ENCODE measurements at places on chromosomes 6 and 20.

DNA sequence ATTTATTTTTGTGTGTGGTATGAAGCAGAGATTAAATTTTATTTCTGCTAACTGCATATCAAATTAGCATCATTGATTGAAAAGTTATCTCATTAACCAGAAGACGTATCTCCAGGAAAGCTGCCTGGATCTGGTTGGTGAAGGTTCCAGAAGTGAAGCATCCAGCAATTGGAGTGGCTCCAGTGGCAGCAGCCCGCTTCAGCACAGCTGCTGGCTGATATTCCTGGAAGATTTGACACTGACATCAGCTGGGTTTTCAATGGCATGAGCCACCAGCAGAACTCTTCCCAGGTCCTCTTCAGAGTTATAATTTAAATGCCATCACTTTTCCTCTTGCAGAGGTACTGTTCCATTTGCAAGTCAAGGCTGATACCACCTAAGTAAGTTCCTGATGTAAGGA, 363.5 kb downstream of the BCKDHB start:
- DNase-seq = no peak

DNA sequence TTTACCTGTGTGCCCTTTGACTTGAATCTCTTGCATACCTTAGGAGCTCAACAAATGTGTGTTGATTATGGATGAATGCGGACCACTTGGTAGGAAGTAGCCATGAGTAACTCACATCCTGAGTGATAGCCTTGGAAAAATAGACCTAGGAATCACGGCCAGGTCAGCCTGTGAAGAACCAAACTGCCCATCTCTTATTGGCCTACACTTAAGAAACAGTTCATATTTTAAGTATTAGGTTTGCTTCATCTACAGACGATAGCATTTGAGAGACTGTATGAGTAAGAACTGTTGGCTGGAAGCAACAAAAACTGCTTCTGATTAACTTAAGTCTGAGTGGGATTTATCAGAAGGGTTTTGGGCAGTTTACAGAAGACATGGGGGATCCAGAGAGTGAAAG, 320.1 kb upstream of the PRND start:
- no peak for DNase-seq

- no peak for DNase-seq
Measured at GRCh38 chr6:105509506-105510331, 106.8 kb upstream of the PREP start.

- no peak for DNase-seq
Measured at GRCh38 chr6:72111611-72112010, 225.3 kb downstream of the RIMS1 start.

- no peak for DNase-seq
Measured at GRCh38 chr20:50575865-50576720, 65.9 kb downstream of the PTPN1 start.

DNA sequence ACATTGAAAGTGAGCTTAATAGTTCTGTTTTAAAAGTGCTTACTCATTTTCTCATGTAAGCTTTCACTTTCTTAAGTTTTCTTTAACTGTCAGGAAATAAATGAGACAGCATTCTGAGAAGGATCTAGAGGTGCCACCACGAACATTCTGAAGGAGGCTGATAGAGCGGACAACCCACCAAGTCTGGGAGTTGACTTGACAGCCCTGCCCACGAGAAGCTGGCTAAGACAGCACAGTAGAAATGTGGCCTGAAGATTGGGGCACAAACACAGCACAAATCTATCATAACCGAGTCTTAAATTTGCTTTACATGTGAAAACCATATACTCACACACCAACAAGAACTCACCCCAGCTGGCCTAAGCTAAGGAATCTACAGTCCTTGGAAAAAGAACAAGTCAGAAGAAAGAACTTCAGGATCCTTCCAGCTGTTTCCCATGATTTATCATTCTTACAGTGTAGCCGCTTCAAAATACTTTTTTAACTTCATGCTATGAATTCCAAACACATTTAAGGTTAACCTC, 144.2 kb upstream of the TNFAIP3 start:
- no peak for DNase-seq

DNA sequence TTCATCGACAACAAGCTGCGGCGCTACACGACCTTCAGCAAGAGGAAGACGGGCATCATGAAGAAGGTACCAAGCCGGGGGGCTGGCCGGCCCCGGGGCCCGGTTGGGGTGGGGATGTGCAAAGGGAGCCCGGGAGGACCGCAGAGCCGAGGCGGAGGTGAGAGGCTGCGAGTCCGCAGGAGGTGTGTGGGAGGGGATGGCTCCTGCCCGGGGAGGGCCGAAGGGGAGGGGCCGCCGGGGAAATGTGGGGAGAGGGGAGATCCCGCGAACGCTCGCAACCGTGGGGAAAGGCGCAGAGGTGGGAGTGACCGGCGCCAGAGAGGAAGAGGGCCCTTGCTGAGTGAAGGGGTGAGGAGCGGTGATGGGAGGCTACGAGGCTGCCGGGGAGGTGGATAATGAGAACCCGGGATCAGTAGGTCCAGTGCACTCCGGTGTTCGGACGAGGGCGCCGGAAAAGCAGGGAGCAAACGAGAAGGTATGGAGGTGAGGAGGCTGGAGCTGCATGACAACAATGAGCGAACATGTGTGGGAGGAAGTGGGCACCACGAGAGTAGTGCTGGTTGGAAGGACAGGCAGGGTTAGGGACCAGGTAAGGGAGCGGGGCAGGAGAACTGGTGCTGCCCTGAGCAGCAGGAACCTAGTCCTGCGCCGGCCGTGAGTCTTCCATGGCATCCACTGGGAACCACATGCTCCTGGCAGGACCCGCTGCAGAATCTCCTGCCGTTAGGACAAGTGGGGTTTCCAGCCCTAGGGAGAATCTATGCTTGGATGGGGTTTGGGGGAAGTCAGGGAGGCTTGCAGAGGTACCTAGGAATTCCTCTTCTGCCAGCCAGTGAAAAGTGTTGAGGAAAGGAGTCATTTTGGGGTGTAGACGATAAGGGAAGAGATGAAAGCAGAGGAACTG, 1.3 kb downstream of the SRF start:
- DNase-seq = peak; percentile 36

- DNase-seq = peak; percentile 45
Measured at GRCh38 chr6:159038914-159039884, 5.6 kb downstream of the TAGAP start.

DNA sequence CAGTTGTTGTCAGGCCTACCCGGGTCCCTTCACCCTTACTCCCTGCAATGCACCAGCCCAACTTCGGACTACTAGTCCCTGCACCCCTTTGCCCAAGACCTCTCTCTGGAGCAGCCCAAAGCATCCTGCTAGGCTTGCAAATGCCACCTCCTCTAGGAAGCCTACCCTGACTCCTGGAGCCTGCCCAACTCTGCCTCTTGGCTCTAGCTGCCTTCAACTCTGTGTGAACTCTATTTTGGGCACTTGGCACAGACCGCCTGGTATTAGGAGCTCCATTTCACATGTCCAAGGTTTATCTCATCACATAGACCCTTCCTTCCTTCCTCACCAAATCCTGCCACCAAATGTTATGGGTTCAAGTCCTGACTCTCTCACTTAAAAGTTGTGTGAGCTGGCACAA, 80.6 kb downstream of the MDGA1 start:
- DNase-seq = no peak

GRCh38 chr6:37987018-37987417, 167.5 kb downstream of the ZFAND3 start:
- DNase-seq = no peak

GRCh38 chr6:30676660-30677285, 4.0 kb upstream of the DHX16 start:
- DNase-seq = no peak

DNA sequence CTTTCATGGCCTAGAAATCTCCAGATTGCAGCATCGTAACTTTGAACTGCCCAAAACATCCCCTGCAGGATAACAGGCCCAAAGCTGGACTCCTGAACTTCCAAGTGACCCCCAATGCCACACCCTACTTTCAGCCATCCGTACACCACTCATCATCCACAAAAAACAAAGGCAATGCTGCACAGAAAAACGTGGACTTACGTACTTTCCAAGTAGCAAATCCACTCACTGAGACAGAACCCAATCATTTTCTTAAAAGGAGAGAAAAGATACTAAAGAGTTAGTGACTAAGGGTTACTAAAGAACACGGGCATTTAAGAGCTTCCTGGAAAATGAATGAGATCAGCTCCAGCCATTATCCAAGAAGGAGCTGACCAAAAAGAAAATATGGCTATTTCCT, 211.0 kb downstream of the WDR27 start:
- no peak for DNase-seq

DNA sequence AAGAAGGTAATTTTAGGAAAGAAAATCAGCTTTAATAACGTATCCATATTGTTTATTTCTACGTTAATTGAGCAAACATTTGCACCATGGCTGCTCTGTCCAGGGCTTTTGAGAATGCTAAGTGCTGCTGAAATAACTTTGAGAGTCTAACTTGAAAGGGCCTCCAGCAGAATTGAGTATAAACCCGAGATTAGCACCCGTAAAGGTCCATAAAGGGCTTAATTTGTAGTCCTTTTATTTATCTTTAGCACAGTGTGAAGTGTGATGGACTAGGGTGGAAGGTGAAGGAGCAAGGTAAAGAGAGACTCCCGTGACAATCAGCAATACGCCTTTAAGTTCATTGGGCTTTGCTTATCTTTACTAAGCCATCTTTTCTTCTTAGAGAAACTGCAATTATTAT, 77.7 kb upstream of the SUPT3H start:
- DNase-seq = no peak

- DNase-seq = no peak
Measured at GRCh38 chr6:14273191-14273590, 155.6 kb downstream of the CD83 start.

GRCh38 chr20:15653396-15654207, 919.6 kb downstream of the KIF16B start:
- DNase-seq = no peak

DNA sequence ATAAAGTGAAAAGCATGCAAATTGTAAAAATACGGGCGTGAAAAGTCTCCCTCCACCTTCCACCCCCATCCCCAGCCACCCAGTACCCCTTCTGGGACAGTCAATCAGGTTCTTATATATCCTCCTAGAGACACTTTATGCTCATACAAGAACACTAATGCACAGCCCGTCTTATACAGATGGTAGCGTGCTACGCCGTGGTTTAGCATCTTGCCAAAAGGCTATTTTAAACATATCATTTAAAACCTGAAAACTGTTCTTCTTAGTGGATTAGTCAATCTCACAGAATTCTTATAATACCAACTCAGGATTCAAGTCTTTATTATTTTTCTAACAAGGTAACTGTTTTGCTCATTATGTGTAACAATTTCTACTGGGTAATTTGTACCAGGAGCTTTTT, 57.2 kb upstream of the MRPS10 start:
- no peak for DNase-seq

DNA sequence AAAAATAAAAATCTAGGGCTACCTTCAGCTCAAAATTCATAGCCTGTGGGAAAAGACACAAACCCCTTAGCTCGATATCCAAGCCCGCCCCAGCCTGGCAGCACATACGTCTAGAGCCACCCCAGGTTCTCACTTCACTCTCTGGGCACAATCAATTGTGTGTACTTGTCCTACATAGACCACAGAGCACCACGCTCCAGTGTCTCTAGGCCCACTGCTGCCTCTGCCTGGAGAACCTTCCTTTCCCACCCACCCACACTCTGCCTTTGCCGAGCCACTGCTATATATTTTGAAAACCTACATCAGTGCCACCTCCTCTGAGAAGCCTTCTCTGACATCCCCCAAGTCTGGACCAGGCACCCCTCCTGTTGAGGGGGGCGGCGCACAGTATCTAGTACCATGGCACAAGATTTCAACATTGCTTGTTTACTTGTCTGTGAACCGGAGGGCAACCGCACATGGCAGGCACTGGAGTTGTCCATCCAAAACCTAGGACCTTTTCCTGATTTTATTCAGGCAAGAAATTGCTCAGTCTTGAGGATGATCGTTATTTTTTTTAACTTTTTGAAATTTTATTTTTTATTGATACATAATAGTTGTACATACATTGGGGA, 141.5 kb downstream of the UNC5CL start:
- no peak for DNase-seq

DNA sequence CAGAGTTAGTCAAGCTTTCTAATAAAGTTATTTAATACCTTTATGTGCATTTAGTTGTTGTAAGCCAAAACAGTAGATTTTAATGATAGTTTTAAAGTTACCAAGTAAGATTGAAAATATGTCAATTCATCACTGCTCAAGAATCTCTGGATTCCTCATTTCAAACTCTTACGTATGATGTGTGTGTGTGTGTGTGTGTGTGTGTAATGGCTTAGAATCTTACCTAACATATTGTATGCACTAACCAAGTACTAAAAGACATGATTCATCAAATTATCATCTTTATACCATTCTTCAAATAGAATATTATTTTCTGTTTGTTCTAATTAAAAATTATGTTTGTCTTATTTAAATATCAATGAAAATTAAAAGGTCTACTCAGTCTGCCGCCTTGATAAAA, 41.5 kb upstream of the ZNF337 start:
- DNase-seq = peak; percentile 13

DNA sequence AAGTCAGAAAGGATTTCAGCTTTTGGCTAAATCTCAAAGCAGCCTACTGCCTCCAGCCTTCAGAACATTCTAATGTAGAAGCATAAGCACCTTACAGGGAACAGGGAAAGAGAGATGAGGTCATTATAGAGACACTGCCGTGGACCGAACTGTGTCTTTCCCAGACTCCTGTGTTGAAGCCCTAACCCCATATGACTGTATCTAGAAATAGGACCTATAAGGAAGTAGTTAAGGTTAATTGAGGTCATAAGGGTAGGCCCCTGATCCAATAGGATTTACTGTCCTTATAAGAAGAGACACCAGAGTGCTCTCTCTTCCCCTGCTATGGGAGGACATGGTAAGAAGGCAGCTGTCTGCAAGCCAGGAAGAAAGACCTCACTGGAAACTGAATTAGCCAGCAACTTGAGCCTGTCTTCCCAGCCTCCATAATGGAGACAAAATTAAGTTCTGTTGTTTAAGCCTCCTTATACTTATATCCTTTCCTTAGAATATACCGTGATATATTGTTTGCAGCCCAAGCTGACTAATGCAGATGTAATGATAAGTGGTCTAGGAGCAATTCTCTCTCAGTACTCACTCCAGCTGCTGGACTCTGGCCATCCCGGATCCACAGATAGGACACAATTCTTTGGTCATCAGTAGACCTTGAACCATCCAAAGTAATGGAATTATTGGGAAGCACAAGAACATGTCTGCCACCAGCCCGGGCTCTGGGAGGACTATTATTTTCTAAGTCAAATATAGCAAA, 71.4 kb downstream of the ALDH5A1 start:
- no peak for DNase-seq

- peak; percentile 53 for DNase-seq
Measured at GRCh38 chr6:74991573-74992332, 214.1 kb downstream of the COL12A1 start.

DNA sequence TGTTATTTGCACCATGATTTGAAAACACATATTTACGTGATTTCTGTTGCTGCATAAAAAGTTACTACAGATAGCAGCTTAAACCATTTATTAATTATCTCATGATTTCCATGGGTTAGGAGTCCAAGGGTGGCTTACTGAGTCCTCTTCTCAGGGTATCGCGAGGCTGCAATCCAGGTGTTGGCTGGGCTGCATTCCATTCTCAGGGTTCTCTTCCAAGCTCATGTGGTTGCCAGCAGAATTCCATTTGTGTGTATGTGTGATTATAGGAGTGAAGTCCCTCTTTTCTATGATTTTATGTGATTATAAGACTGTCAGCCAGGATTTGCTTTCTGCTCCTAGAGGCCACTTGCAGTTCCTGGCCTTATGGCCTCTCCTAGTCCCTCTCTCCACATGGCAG, 135.1 kb downstream of the FAM83B start:
- DNase-seq = no peak

Data from renal cortical epithelial cell (primary cell).